GOT3 (cell line): ENCODE measurements at places on chromosomes 12 and 14.

- no peak for DNase-seq
Observed at GRCh38 chr14:31926123-31926522, 151.0 kb upstream of the ARHGAP5 start.

DNA sequence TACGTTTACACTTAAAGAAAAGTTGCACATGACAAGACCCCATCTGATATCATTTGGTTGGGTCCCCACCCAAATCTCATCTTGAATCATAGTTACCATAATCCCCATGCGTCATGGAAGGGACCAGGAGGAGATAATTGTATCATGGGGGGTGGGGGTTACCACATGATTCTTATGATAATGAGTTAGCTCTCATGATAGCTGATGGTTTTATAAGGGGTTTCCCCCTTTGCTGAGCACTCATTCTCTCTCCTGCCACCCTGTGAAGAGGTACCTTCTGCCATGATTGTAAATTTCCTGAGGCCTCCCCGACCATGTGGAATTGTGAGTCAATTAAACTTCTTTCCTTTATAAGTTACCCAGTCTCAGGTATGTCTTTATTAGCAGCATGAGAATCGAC, 60.3 kb downstream of the PHLDA1 start:
- no peak for DNase-seq

- no peak for DNase-seq
Observed at GRCh38 chr12:75720812-75721641, 209.6 kb upstream of the KRR1 start.

DNA sequence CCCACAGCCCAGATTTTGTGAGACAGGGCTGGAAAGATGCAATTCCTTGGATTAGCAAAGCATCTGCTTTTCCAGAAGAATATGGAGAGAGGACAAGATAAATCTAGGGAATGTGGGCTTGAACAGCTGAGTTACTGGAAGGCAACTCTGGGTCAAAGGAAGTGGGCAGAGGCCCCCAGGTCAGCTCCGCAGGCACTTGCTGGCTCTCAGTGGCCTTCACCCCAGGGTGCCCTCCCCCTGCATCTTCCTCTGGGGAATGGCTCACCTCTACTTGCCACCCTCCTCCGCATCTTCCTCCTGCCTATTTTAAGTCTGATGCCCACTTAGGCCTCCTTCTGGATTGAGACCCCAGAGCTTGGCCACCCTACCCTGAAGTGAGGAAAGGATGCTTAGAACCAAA, 10.5 kb upstream of the PNMA1 start:
- no peak for DNase-seq

- DNase-seq, result no peak
Observed at GRCh38 chr12:52007982-52008510, 1.3 kb downstream of the TAMALIN start.

DNA sequence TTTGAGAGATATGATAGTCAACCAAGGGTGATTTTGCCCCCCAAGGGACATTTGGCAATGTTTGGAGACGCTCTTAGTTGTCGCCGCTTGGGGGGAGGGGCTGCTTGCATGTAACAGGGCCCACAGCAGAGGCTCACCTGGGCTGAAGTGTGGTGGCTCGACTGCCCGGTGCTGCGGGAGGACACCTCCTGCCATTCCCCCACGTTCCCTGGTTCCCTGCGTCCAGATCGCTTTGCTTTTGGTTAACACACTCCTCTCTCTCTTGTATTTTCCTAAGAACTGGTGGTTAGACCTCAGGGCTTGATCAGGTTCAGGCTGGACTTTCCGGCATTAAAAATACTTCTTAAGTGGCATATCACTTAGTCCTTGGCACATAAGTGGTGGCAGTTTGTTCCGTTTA, 18.9 kb downstream of the PPP2R5C start:
- DNase-seq, result no peak
